NCI-H1694 (cell line): ENCODE measurements at places on chromosomes 2 and 18.

DNA sequence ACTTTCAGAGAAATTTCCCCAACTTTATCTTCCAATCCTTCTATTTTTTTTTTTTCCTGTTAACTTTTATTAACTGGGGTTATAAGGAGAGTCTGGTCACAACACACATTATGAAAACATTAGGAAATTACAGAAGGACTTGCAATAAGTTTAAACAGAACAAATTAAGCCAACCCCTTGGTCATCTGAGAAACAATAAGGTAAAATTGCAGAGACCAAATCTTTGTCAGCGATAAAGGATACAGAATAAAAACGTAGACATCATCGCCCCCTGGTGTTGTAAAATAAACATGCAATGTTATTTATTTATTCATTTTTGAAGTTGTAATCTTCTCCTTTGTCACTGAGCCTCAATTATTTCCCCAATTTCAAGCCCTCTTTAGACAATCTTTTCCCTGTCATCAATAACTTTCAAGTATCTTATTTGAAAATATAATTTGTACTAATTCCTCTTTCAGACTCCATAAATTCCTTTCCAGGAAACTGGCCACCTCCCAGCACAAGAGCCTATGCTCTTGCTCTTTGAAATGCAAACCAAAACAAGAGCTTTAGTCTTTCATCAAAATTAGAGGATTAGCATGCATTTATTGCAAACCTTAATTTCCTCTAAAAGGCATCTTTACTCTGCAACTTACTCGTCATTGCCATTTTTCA, 19.5 kb downstream of the G6PC2 start:
- peak; percentile 53 for DNase-seq

DNA sequence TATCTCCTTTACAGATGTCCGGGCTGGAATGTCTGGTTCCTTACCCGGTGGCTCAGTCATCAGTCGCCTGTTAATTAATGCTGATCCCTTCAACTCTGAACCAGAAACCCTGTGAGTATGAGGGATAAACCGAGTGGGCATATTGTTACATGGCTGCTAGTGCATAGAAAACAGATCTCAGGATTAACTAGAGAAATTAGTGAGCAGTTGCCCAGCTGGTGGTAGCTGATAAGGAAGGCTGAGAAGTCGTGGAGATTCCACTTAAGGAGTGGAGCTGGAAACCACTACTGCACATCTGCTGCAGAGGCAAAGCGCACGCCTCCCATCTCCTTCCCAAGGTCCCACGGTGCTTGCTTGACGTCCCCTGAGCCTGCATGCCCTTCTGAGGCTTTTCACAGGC, 97.7 kb downstream of the DGKD start:
- no peak for DNase-seq

- no peak for DNase-seq
These were observed 12.1 kb downstream of the SERTAD2 start for GRCh38 chr2:64641599-64641998.

GRCh38 chr18:36086186-36086585, 18.8 kb upstream of the RPRD1A start:
- no peak for DNase-seq

GRCh38 chr2:230665263-230665691, 47.4 kb upstream of the CAB39 start:
- no peak for DNase-seq

- no peak for DNase-seq
These were observed 32.1 kb upstream of the TTC39C start for GRCh38 chr18:23982155-23983079.

DNA sequence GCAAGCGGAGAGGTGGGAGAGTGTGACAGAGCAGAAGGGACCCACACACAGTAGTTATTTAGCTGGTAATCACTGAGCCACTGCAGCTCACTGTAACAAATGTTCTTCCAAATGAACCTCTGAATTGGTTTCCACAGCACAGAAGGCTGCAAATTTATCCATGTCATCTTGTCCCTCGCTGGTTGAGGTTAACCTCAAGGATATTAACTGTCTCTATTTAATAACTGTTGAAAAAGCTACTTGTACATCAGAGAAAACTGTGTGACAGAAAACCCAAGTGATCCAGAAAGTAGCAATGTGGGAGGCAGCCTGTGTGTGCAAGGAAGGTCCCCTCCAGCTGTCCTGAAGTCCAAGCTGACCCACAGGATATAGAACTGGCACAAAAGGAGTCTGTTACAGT, 153.6 kb downstream of the DSEL start:
- DNase-seq: no peak
